NCI-H2171 (cell line): ENCODE measurements at places on chromosomes 5 and 9.

DNA sequence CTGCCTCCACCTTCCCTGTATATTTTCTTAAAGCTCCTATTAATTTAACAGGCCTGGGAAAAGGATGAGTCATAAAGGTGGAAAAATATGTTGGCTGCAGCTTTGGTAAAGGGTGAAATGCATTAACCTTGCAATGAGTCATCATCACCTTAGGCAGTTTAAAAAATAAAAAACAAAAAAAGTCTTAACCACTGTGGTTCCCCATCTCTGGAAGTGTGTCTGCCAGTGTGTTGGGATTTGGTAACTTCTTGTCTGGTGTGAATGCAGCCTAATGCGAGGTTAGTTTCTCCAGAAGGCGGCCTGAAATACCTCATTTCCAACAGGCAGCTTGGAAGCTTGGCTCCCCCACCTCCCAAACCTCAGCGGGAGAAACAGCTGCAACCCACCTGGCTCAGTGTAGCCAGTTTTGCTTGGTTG, 265.3 kb upstream of the GAS1 start:
- no peak for DNase-seq

- DNase-seq: no peak
Observed at GRCh38 chr9:88716596-88717290, 181.8 kb downstream of the NXNL2 start.

DNA sequence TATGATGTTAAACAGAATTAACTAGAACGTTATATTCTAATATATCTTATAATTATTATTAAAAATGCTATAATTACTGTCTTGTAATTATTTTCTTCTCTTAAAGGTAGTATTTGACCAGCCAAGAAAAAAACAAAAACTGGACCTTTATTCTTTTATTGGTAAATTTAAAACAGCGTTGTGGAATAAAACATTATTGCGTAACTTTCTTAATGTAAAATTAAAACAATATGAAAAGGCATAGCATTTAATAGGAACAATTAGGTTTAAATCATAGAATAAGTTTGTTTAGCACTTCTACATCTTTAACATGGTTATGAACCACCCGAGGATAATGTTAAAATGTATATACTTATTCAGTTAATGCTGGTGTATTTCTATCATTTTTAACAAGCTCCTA, 574.5 kb upstream of the CDH18 start:
- no peak for DNase-seq

DNA sequence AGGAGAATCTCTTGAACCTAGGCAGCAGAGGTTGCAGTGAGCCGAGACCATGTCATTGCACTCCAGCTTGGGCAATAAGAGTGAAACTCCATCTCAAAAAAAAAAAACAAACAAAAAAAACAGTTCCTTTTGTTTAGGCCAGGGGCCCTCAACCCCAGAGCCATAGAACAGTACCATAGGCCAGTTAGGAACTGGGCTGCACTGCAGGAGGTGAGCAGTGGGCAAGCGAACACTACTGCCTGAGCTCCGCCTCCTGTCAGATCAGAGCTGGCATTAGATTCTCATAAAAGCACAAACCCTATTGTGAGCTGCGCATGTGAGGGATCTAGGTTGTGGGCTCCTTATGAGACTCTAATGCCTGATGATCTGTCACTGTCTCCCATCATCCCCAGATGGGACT, 49.1 kb upstream of the SUB1 start:
- DNase-seq: no peak

DNA sequence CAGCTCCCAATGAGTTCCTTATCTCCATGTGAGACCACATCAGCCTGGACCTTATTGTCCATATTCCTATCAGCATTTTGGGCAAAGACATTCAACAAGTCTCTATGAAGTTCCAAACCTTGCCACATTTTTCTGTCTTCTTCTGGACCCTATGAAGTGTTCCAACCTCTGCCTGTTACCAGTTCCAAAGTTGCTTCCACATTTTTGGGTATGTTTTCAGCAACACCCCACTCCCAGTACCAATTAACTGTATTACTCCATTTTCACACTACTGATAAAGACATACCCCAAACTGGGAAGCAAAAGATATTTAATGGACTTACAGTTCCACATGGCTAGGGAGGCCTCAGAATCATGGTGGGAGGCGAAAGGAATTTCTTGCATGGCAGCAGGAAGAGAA, 548.5 kb downstream of the CHSY3 start:
- DNase-seq: no peak

- no peak for DNase-seq
Observed at GRCh38 chr9:109319626-109320241, 1.1 kb downstream of the EPB41L4B start.

GRCh38 chr5:71576241-71576640, 10.9 kb upstream of the MCCC2 start:
- DNase-seq: no peak

- peak; percentile 42 for DNase-seq
Observed at GRCh38 chr9:14313951-14314423, at the start of gene NFIB. NFIB (minus strand) TSS chr9:14314141; CDS start chr9:14313511, 630 bp downstream.

GRCh38 chr5:109718216-109718615, 28.5 kb downstream of the MAN2A1 start:
- no peak for DNase-seq

DNA sequence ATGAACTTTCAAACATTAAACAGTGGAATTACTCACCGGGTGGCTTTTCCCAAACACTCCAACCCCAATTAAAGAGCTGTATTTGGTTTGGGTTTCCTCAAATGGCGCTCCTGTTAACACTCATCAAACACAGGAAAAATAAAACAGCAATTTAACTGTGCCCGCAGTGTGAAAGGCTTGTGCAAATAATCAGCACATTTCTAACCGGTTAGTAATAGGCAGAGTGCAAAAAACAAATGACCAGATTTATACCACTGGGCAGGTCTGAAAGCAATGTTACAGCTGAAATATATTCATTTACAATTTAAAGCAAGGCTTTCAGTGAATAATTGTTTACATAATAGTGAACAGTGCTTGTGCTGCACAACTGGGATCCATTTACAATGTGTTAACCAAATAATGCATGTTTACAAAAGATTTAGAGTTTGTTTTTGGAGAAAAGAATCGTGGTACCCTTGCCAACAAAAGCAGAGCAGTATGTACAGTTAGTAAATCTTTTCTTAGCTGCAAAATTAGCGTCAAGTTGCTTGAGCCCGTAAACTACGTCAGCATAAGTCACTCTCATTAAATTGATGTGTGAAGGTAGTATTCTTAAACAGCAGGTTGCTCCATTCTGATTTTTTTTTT, 662.9 kb upstream of the ZNF608 start:
- no peak for DNase-seq
